ENCODE measurements at places on chromosomes 5 and 9. TPM values are rescaled to one million over a fixed set of nuclear protein-coding genes. Genes with fewer than 3 reads are reported as not detected.

SPDL1 gene
- 45.1 TPM for polyA plus RNA-seq

SH3GL2 gene
- polyA plus RNA-seq: 0.05 TPM

MYORG gene
- polyA plus RNA-seq: 1.1 TPM

DNA sequence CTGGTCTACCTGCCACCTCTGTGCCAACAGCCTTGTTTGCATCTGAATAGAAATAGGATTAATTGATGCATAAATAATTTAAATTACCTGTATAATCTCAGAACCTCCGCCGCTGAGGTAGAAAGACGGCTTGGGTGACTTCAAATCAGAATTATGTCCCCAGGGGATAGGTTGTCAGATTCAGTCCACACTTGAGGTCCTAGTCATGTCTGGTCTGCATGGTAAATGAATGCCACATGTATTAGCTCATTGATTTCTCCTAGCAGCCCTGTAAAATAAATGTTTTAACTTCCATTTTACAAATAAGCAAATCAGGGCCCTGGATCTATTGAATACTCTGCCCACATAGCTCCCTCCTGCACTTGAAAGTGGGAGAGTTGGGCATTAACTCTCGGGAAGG, 368.0 kb upstream of the WWC1 start:
- DNase-seq: no peak

DNA sequence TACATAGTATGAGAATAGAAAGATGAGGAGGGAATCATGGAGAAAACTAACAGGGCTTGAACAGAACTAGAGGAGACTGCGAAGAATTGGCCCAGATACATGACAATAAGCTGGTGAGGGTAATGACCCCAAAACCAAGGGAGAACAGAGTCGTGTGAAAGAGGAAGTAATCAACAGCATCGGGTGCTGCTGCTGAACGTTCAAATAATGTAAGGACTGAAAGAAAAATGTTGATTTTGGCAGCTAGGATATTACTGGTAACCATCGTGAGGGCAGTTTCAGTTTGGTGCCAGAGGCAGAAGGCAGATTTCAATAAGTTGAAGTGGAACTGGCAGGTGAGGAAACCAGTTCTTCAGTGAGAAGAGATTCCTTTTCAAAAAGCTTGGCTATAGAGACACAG, 66.8 kb upstream of the SMC2 start:
- DNase-seq: no peak

- no peak for DNase-seq
Observed at GRCh38 chr5:142740474-142741242, 29.5 kb upstream of the ARHGAP26 start.

DNA sequence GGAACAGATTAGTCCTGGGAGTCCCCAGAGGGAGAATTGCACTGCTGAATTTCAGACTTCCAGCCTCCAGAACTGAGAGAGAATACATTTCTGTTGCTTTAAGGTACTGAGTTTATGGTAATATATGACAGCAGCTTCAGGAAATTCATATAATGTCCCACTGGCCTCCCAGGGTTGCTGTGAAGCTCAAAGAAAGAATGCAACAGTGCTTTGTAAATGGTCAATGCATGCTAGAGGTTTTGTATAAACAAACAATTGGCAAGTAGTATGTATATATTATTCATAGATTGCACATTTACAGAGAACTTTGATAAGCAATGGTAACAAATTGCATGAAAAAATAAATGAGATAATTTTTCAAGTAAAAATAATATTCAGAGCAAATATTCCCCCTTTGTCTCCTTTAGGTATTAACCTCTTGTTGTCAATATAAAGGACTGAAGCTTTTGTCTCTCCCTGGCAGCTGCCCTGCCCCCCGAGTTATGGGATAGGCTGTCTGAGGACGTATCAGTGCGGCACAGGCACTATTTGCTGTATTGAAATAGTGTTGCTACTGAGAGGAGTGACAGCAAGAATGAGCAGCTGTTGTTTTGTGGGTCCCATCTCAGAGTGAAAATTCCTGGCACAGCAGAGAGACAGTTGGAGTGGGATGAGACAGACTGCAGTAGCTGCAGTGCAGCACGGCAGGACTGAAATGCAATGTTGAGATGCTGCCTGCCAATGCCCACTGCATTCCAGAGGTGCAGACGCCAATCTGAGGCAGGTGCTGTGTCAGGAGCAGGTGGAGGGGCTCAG, 194.2 kb upstream of the GLRA1 start:
- no peak for DNase-seq

DNA sequence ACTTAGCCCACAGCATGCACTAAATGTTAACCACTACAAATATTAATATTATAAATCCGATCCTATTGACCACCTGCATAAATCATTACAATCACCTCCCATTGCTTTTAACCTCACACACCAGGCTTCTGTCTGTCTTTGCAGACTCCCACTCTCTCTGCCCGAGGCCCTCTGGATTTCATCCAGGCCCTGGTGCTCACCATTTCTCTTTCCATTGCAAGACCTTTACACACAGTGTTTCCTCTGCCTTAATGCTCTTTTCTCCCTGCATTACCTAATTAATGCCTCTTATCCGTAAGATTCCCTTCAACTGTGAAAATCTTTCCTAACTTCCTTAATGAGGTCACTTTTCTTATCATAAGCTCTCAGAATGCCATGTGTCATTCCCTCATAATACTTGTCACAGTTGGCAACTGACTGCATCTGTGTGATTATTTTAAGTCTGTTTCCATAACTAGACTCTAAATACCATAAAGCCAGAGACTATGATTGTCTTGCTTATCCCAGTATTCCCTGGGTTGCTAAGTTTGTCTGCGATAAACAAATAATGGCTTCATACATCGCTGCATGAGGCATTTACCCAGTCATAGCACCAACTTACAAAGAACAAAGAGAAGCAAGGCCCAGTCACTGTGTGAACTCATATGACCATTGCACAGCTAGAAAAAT, 155.1 kb downstream of the CCDC192 start:
- DNase-seq: peak; percentile 4

DNA sequence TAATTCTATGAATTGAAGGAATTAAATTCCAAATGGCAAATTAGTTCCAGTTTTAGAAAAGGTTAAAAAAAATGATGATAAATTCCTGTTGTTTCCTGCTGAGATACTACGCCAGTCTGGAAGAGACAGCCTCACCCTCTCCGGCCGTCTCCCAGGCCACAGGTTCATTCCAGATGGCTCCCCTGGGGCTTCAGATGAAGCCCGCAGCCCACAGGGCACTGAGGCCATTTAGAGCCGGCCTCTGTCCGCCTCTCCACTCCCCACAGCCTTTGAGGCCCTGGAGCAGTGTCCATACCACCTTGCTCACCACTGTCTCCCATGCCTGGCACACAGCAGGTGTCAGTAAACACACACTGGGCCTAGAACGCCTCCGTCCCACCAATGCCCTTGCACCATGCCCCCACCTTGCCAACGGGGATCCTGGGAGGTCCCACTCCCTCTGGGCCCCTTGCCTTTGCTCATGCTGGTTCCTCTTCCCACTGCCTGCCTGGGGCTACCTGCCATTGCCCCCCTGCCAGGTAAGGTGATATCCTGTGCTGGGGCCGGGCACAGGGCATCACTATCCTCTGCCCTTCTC, 26.1 kb downstream of the GFPT2 start:
- no peak for DNase-seq

GRCh38 chr5:76585783-76586217, 37.4 kb downstream of the F2RL2 start:
- no peak for DNase-seq

DNA sequence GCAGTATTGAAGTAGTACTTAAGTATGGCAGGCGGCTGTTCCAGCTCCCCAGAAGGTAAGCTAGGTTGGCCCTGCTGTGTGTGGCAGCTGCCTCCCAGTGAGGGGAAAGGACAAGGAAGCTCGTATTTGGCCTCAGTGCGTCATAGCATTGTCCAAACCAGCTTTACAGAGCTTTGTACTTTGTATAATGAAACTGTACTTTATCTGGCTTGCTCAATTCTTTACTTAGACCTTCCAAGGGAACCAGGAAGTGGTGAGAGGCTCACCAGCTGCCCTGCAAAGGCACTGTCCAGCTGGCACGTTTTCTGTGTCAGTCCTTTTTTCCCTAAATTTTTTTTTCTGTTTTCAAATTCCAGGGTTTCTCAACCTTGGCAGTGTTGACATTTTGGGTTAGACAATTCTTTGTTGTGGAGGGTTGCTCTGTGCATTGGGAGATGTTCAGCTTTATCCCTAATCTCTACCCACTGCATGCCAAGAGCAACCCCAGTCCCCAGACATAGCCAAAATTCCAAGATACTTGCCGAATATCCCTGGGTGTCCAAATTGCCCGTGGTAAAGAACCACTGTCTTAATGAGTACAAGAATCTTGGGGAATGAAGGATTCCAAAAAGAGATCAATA, 474.5 kb downstream of the LRRC70 start:
- DNase-seq: no peak

DNA sequence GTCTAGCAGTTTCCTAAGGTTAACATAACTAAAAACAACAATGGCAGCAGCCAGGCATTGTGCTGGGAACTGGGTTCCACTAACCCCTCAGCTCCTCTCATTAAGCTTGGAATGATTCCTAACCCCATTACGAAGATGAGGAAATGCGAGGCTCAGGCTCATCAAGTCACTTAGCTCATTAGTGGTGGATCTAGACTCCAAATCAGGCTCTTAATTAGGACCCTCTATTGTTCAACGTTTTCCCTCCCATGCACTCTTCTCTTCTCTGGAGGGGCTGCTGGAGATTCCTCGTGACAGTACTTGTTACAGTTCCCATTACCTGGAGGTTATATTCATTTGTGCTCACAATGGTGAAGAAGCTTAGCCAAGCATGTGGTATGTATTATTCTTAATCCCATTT, 6.5 kb downstream of the TAS2R1 start:
- DNase-seq: no peak

DNA sequence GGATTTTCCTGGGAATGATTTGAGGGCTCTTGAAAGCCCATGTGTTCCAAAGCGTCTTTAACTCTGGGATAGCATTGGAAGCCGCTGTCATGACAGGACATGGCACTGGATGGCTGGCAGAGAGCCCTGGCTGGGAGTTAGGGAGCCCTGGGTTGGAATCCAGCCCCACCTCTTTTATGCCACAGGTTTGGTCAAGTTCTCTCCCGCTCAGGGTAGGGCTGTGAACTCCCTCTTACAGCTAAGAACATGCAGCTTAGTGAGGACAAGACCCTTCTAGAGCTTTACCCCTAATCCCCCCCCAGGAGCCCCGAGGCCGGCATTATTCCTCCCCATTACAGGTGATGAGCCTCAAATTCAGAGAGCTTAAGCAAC, 37.2 kb downstream of the OLFML2A start:
- DNase-seq: no peak

GRCh38 chr5:77882670-77883257, 106.6 kb upstream of the TBCA start:
- DNase-seq: no peak

DNA sequence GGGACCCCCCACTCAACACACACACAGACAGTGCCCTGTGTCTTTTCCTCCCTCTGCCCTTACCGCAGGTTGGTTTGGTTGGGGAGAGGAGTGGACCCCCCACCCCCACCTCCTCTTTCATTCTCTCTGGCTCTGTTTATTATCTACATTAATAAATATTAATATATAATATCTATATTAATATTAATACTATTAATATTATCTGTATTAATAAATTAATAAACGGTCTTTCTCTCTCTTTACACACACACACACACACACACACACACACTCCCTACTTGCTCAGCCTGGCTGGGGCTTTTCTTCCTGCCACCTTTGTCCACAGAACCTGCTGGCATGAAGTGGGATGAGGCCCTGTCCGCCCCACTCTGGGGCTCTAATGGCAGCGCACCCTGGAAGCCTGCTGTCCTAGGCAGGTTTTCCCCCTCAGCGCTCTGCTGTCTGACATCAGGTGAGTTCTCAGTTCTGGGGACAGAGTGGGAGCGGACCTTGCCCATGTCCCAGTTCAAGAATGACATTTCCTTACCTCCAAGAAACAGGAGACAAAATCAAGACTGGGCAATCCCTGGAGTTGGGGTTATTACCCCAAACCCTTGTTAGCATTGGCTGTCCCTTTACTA, 10.5 kb upstream of the SMIM32 start:
- DNase-seq: no peak

DNA sequence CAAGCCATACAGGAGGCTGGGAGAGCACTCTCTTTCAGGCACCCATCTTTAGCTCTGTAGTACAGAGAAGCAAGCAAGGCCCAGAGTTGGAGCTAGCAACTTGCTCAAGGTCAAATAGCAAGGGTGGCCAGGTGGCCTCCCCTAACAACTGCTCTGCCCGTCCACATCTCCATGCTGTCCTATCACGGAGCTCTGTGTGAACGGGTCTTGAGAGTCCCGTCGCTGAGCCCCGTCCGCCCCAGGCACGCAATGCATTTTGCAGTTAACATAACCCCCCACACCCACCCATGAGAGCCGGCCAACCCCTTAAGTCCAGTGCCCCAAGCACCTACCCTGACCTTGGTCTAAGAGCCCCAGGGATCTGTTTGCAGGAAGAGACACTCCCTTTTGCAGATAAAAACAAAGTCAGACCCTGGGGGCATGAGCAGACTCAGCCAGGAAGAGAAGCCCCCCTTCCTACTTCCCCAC, 1.5 kb downstream of the RNF44 start:
- DNase-seq: peak; percentile 61
